A549 treated with dexamethasone at 1 μM for 4 hours (cell line): ENCODE measurements at places on chromosomes 11 and 22. TPM values are rescaled to one million over a fixed set of nuclear protein-coding genes. Genes with fewer than 3 reads are reported as not detected.

The ATG16L2 gene
- 1.7 to 3.5 TPM (median 3.1 TPM) in 5 replicates for total RNA-seq

The SLC7A4 gene
- not detected in 5 replicates for total RNA-seq

The MMP3 gene
- 0.46 to 0.47 TPM in 2 of 5 replicates, not detected in the others for total RNA-seq

The OR5A1 gene
- total RNA-seq, result not detected in 5 replicates

The DLG2 gene
- 0.22 to 0.31 TPM (median 0.24 TPM) in 5 replicates for total RNA-seq

The NNMT gene
- total RNA-seq, result 282 to 357 TPM (median 321 TPM) in 5 replicates

The CYP2D6 gene
- total RNA-seq, result 0.23 to 0.57 TPM (median 0.51 TPM) in 5 replicates

The TYMP gene
- total RNA-seq, result 9.2 to 17.3 TPM (median 15.2 TPM) in 5 replicates

The MCM5 gene
- 55.6 to 103 TPM (median 77.6 TPM) in 5 replicates for total RNA-seq

The NUP50 gene
- 26.1 to 36.4 TPM (median 33.7 TPM) in 5 replicates for total RNA-seq

The TOM1 gene
- total RNA-seq, result 10.1 to 11.5 TPM (median 11.3 TPM) in 5 replicates

The KLHDC7B gene
- total RNA-seq, result not detected in 5 replicates

The KCTD21 gene
- 7.3 to 8.7 TPM (median 7.7 TPM) in 5 replicates for total RNA-seq

The FBLN1 gene
- total RNA-seq, result 37.5 to 56.5 TPM (median 51.5 TPM) in 5 replicates

The BDNF gene
- 7.8 to 9.5 TPM (median 9.1 TPM) in 5 replicates for total RNA-seq

The CRYBB3 gene
- 0.11 to 0.20 TPM in 2 of 5 replicates, not detected in the others for total RNA-seq

The KCNJ5 gene
- 0.06 to 0.21 TPM in 2 of 5 replicates, not detected in the others for total RNA-seq
